ENCODE measurements at places on chromosomes 7 and 10. TPM values are rescaled to one million over a fixed set of nuclear protein-coding genes. Genes with fewer than 3 reads are reported as not detected.

The NPC1L1 gene
- total RNA-seq = not detected

DNA sequence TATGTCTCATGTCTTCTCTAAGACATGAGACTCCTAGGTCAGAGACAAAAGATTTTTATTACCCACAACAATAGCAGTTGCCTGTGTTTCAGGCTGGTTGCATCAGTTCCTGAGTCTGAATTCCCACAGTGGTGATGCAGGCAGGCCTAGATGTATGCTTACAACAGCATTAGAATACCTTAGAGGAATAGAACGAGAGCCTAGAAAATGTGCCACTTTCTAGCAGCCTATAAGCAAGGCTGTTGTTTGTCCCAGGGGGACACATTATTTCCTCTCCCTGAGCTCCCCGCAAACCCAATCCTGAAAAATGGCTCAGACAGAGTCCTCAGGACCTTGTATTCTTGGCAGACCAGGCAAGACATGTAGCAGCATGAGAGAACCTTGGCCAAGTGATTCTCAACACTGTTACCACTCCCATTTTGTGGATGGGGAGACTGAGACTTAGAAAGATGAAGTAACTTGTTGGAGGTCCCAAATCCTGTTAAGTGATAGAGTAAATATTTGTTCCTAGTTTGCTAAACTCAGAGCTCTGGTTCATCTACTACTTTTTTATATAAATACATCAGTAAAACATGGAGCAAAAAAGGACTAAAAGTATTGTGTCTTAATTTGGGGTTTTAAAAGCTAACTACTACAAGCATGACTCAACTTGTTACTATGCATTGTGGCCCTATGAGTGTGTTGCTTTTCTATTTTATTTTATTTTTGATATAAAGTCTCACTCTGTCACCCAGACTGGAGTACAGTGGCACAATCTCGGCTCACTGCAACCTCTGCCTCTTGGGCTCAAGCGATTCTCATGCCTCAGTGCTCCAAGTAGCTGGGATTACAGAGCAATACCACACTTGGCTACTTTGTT is 14.2 kb downstream of the VTI1A start:
- H3K36me3 ChIP-seq = peaks cover 10% of the 10 kb centered on the region
- DNase-seq = no peak
- H3K27ac ChIP-seq = no peak overlapping the region
- H3K4me1 ChIP-seq = no peaks in the 10 kb centered on the region
- H3K27me3 ChIP-seq = no peaks in the 10 kb centered on the region
- no peak overlapping the region for H3K4me3 ChIP-seq

The TYSND1 gene
- 4.6 TPM for total RNA-seq

DNA sequence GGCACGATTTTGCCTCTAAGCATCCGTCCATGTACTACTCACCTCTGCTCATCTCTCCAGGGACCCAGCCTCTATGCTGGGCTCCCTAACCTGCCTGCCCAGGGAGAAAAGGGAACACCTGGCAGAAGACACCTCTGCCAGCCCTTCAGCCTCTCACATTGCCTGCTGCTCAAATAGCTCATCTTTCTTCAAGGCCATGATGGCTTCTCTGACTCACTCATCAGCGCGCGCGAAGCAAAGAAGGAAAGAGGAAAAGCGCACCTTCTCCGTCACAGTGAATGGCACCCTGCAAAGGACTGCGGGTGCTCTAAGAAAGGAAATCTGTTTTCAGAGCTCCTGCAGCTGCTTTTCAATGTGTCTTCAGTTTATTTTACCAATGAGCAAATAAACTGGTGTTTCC is 174.0 kb downstream of the PRKAG2 start:
- H3K4me3 ChIP-seq = no peak overlapping the region
- peaks cover 16% of the 10 kb centered on the region for H3K4me1 ChIP-seq
- peaks cover 2% of the 10 kb centered on the region for H3K27me3 ChIP-seq
- H3K27ac ChIP-seq = no peak overlapping the region
- DNase-seq = no peak
- no peaks in the 10 kb centered on the region for H3K36me3 ChIP-seq

The GALNT17 gene
- total RNA-seq = 27.0 TPM
